ENCODE measurements at places on chromosomes 4 and X. TPM values are rescaled to one million over a fixed set of nuclear protein-coding genes. Genes with fewer than 3 reads are reported as not detected.

The HSPA4L gene
- total RNA-seq: 0.35 TPM

The SPATA4 gene
- not detected for total RNA-seq

The SLC9B1 gene
- 0.26 TPM for total RNA-seq

The FGFRL1 gene
- 44.0 TPM for total RNA-seq

The MAML3 gene
- total RNA-seq: 3.0 TPM

The TRPC3 gene
- total RNA-seq: not detected

The PABPC1L2B gene
- not detected for total RNA-seq

The ADGRG2 gene
- total RNA-seq: 1.0 TPM

The RTL3 gene
- total RNA-seq: 0.12 TPM

The GSPT2 gene
- 5.1 TPM for total RNA-seq

The RHOH gene
- total RNA-seq: not detected

The SLIT2 gene
- 9.3 TPM for total RNA-seq

The TCEAL4 gene
- 119 TPM for total RNA-seq

The F9 gene
- total RNA-seq: not detected

The LARP1B gene
- total RNA-seq: 13.7 TPM

The UGT2B10 gene
- not detected for total RNA-seq

The HSD17B11 gene
- total RNA-seq: 31.8 TPM

The CRMP1 gene
- 2.5 TPM for total RNA-seq

The IGFBP7 gene
- 1,624 TPM for total RNA-seq

The PDLIM3 gene
- total RNA-seq: 11.3 TPM

The FDCSP gene
- not detected for total RNA-seq

The ATP1B4 gene
- not detected for total RNA-seq

The RENBP gene
- total RNA-seq: 0.12 TPM

The ARSJ gene
- 12.4 TPM for total RNA-seq

The CDS1 gene
- total RNA-seq: not detected

The EDNRA gene
- 34.5 TPM for total RNA-seq

The FANCB gene
- 0.58 TPM for total RNA-seq

The RGS12 gene
- 7.6 TPM for total RNA-seq

The PPP2R2C gene
- total RNA-seq: not detected

The PLXNB3 gene
- 7.5 TPM for total RNA-seq

The LRIT3 gene
- total RNA-seq: not detected

The PORCN gene
- 12.3 TPM for total RNA-seq

The VCX3A gene
- total RNA-seq: not detected

The RTL5 gene
- total RNA-seq: 7.1 TPM

The TEX11 gene
- not detected for total RNA-seq

The MGARP gene
- total RNA-seq: 16.0 TPM

The RAI2 gene
- 0.12 TPM for total RNA-seq

The ARHGAP36 gene
- not detected for total RNA-seq

The ZCCHC18 gene
- total RNA-seq: 1.1 TPM

The BANK1 gene
- not detected for total RNA-seq

The TADA2B gene
- 11.1 TPM for total RNA-seq

The CHRNA9 gene
- total RNA-seq: not detected
